ENCODE measurements at places on chromosomes 3 and 15.

- no peak for DNase-seq
Observed at GRCh38 chr3:157405457-157405856, 31.2 kb upstream of the PTX3 start.

- no peak for DNase-seq
Observed at GRCh38 chr15:64930019-64930652, 18.4 kb downstream of the ANKDD1A start.

GRCh38 chr3:168714609-168715240 lies 619.0 kb upstream of the GOLIM4 start:
- no peak for DNase-seq

GRCh38 chr3:71360764-71361163 lies 222.8 kb downstream of the FOXP1 start:
- DNase-seq: no peak
